ENCODE measurements at places on chromosomes 5 and 9.

DNA sequence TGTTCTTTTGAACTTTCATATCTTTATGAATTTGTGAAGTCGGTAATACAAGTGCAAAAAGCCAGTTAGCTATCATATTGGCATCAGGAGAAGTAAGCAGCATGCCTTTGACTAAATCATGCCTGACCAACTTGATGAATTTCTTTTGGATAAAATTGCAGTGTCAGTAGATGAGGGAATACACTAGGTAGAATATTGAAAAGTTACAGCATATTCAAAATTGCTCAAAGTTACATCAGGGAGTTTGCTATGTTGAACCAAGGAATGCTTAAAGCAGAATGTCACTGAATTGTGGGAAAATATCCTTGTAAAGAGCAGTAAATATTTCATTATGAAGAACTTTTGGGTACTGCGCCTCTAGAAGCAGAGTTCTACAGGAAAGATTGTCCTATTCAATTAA is 87.1 kb upstream of the TLX3 start:
- DNase-seq, result no peak

DNA sequence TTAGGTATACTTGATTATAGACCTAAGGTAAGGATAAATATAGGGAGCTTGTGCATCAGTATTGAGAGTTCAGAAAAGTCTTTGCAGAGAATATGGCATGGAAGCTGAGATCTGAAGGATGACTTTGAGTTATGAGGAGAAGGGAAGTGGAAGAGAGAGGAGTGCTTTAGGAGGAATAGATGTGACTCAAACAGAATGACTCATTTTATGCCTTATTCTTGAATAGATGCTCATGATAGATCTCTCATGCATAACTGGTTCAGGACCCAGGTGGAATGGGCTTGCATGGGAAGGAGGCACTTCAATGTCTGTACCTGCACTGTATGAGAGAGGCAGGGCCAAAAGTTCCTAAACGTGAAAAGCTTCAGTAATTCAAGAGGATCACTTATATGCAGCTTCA is 103.3 kb downstream of the CWC27 start:
- no peak for DNase-seq

DNA sequence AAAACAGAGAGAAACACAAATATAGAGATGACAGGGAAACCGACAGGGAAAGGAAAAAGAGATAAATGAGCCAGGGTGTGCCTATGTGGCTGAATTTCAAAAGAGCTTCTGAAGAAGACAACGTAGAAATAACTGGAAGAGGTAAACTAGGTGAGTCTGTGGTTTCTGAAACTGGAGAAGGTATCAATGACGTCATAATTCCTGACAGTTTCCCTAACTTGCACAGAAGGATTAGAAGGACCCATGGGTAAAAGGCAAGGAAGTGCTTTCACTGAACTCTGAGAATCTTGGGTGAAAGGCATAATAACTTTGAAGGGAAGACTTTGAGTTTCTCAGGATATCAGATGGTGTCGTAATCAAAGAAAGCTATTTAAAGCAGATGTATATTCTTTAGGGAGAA is 790.8 kb upstream of the NUDT12 start:
- no peak for DNase-seq

DNA sequence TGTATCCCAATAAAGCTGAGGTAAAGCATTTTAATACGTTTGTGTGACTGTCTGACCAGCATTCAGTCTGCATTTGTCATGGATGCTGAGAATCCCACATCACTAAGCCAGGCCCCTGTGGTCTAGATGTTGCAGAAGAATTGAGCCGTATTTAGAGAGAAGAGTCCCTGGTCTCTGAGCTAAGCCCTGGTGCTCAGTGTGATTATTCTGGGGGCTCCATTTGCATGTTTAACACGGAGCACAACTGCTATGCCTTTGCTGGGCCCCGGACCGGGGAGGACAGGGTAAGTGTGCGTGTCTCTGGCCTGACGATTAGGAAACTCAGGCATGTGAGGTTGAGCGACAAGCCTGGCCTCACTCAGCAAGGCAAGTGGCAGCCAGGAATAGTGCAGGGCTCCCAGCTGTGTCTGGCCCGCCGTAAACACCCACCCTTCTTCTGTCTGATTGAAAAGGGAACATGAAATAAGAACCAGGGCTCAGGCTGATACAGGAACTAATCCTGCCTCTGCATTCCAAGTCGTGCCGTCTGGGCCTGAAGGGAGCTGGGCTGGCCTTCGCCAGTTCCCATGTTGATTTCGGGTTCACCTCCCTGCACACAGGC is 22.3 kb downstream of the FAM78A start:
- DNase-seq, result no peak

DNA sequence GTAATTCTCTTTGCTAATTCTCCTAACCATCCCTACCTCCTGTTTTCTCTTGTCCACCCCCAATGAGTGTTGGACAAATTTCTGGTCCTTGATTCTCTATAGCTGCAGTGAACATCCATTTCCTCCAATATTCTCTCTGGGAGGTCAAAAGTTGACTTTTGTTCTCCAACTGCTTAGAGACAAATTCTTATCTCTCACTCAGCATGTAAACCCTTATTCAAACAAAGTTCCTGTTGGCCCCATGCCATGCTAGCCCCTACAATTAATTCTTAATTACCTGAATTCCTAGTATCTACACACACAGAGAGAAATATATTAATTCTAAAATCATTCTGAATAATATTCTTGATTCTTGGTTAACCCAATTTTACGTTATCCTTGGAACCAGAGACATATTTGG is 472.9 kb upstream of the ACTBL2 start:
- DNase-seq, result no peak

Measured in stromal cell of bone marrow (primary cell).